ENCODE measurements at places on chromosomes 2 and 18.

- DNase-seq, result no peak
Measured at GRCh38 chr2:104701411-104701911, 152.5 kb upstream of the POU3F3 start.

GRCh38 chr18:46449033-46449432, 208.0 kb downstream of the LOXHD1 start:
- DNase-seq, result no peak

GRCh38 chr2:74882299-74882687, 48.4 kb downstream of the HK2 start:
- no peak for DNase-seq

GRCh38 chr2:239644011-239644410, 243.2 kb upstream of the HDAC4 start:
- DNase-seq, result no peak

- DNase-seq, result no peak
Measured at GRCh38 chr2:18777250-18777812, 188.0 kb upstream of the NT5C1B start.

DNA sequence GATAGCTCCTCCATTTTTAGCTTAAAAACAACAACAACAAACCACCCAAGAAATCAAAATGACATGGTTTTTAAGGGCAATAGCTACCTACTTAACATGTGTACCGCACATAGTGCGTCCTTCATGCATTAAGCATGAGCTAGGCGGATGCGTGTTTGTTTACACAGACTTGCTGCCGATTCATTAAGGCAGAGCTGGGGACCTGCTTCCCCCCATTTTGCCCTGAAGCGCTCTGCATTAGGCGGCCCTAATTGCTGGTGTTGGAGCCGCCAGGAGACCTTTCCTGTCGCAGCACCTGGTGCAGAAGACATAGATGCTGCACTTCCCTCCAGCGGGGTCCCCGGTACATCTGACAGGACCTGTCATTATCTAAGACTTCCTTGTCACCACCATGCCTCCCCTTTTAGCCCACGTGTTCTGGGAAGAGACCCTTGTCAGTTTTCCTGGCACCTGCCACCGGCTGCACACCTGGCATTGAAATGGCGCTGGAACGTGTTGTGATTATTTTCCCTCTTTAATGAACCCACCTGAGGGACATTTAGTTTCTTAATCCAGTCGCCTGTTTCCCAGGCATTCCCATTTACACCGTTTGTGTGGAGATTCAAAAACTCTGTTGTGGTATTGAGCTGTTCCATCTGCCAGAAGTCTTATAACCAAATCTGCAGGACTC, 261.1 kb upstream of the RAB12 start:
- DNase-seq, result no peak

DNA sequence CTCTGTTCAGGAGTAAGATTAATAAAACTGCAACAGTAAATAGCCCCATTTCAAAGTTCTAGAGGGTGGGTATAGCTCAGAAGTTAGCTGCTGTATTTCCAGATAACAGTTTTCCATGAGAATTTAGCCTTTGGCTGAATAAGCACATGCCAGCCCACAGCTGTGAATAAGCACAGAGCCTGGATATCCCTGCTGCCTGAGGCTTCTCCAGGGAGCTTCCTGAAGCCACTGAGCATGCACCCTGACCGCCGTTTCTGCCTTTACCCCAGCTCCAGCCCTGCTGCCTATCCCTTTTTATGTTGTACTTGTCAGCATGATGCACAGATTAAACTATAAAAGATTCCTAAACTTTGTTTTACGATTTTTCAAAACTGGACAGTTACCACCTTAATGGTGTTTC, 85.3 kb downstream of the FEZ2 start:
- DNase-seq, result no peak

DNA sequence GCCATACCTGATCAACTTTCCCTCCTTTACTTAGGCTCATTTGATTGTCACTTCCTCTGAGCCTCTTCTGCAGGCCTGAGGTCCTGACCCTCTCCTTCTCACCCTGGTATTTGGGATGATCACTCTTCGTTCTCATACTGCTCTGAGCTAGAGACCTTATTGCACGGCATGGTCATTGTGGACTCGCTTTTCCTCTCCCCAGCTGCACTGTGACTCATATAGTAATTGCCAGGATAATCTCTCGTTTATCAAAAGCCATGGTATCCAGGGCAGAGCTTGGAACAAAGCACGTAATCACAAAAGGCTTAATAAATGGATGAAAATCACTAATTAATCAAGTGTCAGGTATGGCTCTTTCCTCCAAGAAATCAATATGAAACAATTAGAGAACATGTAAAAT, 40.9 kb upstream of the TRIB2 start:
- no peak for DNase-seq

GRCh38 chr2:165436559-165436958, 32.9 kb upstream of the CSRNP3 start:
- no peak for DNase-seq

- DNase-seq, result no peak
Measured at GRCh38 chr2:128619471-128620325, 301.0 kb upstream of the HS6ST1 start.

- DNase-seq, result no peak
Measured at GRCh38 chr2:131005216-131005935, 87.9 kb downstream of the FAM168B start.

DNA sequence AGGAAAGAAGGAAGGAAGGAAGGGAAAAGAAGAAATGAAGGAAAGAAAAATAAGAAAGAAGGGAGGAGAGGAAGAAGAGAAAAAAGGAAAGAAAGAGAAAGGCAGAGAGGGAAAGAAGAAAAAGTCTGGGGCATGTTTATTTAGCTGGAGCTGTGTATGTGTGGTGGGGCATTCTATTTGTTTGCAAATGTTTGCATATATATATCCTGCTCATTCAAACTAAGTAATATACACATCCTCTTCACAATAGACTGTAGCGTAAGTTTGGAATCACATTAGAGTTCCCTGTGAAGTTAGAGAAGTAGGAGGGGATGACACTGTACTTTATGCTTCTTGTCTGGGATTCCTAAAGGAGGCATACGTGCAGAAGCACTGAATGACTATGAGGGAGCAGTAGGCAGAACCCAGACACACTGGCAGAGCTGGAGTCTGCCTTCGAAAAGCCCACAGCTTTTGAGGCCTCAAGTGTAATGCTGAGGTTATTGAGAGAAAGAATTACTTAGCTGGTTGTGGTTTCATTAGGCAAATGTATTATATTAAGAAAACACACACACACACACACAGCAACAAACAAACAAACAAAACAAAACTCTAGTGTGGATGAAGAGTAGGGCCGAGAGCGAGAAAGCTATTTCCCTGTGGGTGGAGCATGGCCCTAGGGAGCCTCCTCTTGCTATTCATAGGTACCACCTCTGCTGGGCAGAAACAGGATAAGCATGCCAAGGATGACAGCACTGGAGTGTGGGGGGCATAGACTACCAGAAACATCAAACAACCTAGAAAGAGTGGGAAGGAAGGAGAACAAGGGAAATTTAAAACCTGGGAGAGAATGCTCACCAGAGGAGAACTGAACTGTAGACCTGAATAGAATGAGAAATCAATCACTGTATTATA, 905.1 kb upstream of the NXPH2 start:
- no peak for DNase-seq

DNA sequence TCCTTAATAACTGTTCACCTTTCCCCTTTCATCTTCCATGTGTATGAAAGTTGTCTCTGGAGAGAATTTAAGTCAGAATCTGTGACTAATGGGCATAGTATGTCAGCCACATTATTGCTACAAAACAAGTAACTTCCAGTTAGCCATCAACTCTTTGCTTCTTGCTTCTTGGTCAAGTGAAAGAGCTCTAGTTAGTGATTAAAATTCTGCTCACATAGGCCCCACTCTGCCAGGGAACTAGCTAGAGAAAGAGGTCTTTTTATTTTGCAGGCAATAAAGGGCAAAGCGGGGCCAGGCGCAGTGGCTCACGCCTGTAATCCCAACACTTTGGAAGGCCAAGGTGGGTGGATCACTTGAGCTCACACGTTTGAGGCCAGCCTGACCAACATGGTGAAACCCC, 64.6 kb downstream of the COLEC12 start:
- no peak for DNase-seq

DNA sequence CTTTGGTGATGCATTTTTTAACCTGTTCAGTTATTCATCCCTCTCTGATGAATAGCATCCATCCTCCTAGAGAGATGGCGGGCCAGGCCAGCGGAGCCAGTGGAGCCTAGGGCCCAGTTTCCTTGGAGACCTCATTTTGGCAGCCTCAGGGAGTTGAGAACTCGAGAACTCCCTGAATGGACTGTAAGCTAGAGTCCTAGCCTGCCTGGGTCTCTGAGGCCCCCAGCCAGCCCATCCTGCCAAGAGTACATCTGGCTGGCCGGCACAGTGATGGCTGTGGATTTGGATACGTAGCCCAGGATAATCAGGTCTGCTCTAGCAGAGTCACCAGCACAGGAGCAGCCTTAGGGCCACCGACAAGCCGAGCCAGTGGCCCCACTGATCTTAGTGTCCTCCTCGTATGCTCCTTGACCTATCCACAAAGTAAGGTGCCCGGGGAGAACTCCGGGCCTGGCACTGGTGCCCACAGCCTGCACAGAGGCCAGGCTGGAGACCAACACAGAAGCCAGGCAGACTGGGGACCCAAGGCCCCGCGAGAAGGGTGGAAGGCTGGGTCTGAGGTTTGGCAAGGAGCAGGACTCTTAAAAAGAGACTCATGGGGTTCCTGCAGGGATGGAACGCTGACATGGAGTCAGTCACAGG, 110.5 kb upstream of the MCFD2 start:
- DNase-seq, result no peak

DNA sequence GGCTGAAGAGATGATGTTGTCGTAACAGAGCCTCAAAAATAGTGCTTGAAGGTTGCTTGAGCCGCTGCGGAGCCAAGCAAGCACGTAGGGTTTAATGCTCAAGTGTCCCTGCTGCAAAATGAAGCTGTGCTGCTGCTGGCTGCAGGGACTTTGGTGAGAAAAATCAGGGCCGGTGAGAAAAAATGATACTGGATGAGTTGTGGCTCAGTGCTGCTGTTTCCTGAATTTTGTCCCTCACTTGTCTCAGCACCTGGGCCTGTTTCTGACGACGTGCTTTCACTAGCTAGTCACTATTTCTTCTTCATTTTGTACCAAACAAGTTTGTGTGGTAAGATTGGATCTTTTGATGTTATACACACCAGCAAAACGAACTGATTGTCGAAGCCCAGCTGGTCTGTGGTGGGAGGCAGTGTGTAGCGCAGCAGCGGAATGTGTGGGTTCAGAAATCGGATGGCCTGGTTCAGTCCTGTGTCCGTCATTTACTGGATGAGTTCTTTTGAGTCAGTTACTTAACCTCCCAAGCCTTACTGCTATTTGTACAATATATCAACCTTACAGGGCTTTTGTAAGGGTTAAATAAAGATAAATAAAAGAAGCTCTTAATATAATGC, 172.8 kb upstream of the FOSL2 start:
- no peak for DNase-seq

DNA sequence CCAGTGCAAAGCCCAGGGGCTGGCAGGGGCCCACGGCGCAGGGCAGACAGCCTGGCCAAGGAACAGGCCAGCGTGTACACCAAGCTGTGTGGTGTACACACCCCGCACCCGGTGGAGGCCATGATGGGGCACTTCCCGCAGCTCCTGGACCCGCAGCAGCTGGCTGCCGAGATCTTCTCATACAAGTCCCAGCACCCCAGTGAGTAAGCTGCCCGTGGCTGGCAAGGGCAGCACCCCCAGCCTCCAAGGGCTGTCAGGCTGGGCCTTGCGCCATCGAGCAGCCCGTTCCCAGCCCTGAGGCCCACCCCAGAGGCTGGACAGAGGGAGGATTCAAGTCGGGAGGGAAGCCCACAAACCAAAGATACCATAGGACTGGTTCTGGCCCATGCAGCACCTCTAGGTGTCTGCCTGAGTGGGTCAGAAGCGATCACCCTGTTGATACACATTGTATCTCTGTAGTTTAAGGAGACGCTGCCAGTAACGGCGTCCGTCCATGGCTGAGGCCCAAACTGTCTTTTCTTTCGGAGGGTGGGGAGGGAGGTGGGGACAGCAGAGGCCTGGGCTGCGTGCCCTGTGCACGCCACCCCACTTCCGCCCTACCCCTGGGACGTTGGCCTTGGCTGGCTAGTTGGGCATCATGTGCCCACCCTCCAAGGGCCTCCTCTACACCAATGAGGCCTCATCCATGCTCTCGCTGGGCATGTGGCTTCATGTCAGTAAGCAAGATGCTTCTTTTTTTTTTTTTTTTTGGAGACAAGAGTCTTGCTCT, 16.8 kb upstream of the MTERF4 start:
- no peak for DNase-seq

DNA sequence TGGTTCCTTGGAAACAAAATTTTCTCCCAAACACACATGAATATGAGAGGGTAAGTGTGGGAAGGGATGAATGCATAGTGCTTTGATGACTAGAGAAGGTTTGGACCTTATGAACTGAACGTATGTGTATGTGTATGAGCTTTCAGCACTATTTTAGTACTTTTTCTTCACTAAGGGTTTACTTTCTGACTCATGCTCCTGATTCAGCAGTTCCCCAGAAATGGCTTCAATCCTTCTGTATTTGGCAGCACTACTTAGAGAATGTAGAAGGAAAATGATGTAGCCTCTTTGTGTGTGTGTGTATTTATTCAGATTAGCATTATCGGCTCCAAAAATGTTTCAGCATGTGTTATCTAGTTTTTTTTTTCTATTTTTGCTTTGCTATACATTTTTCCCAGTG, 22.2 kb downstream of the KCNJ3 start:
- DNase-seq, result no peak

- DNase-seq, result no peak
Measured at GRCh38 chr2:239092571-239093294, 244.8 kb downstream of the TWIST2 start.

GRCh38 chr2:222756951-222757650, 85.6 kb downstream of the MOGAT1 start:
- no peak for DNase-seq

GRCh38 chr2:207482630-207483029, 47.1 kb upstream of the CREB1 start:
- DNase-seq, result no peak

GRCh38 chr2:86522711-86523110, 40.5 kb downstream of the CHMP3 start:
- DNase-seq, result no peak

DNA sequence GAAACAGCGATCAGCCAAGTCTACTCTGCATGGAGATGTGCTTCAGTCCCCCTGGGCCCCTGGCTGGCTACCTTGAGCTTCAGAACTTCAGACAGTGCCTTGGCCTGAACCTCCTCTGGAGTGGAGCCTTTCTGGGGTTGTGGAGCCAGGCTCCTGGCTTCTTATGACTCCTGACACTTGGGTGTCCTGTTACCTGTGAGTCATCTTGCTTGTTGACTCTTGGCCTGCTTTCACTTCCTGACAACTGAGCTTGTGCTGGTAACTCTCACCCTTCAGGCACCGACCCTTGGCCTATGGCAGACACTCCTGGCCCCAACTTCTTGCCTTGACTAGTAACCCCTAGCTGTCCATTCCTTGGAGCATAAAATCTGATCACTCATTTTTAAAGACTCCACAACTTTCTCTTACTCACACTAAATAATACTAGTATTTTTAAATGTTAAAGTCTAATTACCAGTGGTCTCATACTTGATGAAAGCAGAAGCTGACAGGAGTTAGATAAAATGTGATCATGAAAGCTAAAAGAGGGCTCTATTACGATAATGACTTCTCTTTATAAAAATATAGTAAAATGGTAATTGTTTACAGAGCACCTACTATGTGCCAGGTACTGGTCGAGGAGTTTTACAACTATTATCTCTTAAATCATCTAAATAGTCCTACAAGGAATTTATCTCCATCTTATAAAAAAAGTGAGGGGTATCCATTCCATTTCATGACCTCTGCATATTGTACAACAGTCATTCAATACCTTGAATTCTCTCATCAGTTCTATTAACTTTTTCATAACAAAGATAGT, 46.3 kb upstream of the VIT start:
- DNase-seq, result no peak
